ENCODE measurements at places on chromosomes 1 and 21.

GRCh38 chr1:115797486-115797885, 29.0 kb upstream of the CASQ2 start:
- no peak for DNase-seq

DNA sequence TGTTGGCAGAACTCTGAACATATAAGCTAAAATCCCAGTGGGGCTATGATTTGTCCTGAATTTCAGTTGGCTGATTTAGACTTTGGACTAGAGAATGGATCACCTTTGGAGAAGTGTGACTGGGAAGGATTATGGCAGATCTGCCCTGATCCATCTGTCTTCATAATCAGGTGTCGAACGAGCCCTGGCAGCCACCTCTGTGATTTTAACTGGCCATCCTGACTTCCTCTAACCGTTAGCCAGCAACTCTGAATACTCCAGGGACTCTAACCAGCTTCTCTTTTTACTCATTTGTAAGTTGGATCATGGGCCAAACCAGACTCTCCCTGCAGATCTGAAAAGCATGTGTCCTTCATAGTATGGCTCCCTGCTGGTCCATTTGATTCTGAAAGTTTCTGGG, 32.0 kb downstream of the ACTN2 start:
- DNase-seq, result no peak

GRCh38 chr1:975896-976683, 5.8 kb downstream of the PERM1 start:
- no peak for DNase-seq

DNA sequence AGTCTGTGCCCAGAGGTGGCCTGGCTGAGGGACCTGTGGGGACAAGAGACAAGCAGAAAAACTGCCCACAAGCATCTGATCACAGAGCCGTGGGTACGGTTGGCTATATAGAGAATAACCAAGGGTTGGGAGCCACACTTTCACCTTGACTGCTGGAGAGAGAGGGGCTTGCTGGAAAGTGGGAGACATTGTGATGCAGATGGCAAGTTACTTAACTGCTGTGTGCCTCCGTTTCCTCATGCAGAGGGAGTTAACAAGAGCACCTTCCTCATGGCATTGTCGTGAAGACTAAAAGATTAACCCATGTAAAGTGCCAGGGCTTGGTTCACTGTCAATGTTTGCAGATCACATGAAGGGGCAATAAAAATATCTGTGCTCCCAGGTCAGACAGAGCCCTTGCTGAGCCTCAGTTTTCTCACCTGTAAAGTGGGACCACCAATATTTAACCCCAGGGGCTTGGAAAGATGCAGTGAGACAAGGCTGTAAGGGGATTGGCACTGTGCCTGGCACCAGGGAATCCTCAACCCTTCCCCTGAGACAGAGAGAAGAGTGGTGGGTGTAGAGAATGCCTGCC, 52.8 kb downstream of the SDC3 start:
- DNase-seq, result no peak

GRCh38 chr21:39161064-39161463, 22.2 kb downstream of the PSMG1 start:
- no peak for DNase-seq

DNA sequence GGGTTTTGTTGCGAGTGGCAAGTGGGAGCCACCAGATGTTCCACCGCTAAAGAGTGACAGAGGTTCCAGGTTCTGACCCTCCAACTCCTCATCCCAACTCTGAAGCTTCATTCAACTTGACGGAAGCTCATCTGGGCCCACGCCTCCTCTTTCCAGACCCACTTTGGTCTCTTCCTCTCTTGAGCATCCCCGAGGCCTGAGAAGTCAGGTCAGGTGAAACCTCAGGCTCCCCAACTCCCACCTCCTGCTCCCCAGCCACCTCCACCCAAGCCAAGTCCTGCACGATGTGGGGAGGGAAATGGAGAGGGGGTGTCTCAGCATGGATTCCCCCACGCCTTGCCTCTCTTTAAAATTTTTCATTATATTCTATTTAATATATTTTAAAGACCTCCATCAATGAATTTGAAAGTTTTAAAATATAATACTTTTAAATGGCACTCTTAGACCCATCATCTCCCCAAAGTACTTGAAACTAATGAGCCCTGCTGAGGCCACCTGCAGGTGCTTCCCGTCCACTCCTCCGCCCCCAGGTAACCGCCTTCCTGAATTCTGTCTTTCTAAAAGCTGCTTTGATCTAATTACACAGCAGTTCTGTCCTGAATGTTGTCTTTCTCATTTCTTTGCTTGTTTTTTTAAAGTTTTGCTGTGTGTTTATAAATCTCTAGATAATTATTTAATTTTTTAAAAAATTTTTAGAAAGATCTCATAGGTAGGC, 238.1 kb downstream of the KAZN start:
- no peak for DNase-seq

GRCh38 chr1:60470246-60470645, 396.7 kb upstream of the C1orf87 start:
- DNase-seq, result no peak

DNA sequence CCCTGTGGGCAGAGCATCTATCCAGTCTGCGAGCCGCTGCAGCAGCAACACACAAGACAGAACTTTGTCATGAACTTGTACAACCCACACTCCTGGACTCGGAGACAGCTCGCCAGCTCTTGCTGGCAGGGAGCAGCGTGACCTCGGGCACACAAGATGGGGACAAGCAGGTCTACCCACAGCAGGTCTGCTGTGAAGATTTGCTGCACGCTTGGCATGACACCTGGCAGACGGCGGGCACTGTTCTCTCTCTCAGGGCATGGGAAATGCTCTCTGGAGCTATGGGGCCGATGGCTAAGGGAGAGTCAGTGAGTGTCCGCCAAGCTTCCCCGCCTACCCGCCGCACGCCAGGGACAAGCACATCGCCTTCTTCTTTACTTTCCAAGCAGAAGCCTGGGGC, 90.0 kb downstream of the STUM start:
- DNase-seq, result no peak

- DNase-seq, result no peak
These were observed 34.0 kb downstream of the ATP5PF start for GRCh38 chr21:25700741-25701140.

DNA sequence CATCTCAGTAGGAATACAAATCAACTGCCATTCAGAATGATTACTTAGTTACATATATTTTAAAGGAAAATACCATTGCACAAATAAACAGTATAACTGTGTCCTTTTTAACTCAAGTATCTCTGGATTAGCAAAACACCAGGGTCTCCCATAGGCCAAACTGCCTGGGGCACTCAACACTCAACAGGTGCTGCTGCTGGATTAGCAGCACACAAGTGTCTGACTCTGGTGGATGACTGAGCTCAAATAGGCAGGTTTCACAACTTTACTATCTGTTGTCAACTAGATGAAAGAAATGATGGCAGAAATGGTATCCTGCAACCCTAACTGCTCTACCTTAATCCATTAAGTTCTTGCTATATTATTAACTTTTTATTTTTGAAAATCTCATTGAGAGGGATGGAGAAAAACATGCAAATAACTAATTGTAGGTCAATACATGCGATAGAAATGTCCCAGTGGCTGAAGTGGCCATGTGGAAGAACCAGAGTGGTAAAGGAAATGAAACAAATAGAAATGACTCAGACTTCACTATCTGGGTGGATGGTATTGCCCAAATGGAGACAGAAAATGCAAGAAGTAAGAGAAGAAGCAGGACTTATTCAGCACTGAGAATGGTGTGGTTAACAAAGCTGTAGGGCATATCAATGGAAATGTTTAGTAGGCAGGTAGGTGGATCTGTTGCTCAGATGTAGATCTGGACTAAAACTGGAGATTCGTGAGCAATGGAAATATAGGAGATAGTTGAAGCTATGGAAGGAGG, 90.8 kb upstream of the CCDC190 start:
- no peak for DNase-seq

- peak; percentile 1 for DNase-seq
These were observed 37.0 kb downstream of the CAPN8 start for GRCh38 chr1:223628233-223629125.

- DNase-seq, result no peak
These were observed 7.6 kb downstream of the NHLH1 start for GRCh38 chr1:160374306-160375110.

- DNase-seq, result no peak
These were observed 412.3 kb upstream of the ESRRG start for GRCh38 chr1:217135569-217135915.

- DNase-seq, result no peak
These were observed 88.8 kb downstream of the TGFBR3 start for GRCh38 chr1:91797164-91797563.

- no peak for DNase-seq
These were observed 67.2 kb upstream of the ARHGAP29 start for GRCh38 chr1:94304553-94304952.

- no peak for DNase-seq
These were observed 61.5 kb upstream of the RAB4A start for GRCh38 chr1:229209386-229209785.

GRCh38 chr1:10914056-10914455, 98.4 kb upstream of the TARDBP start:
- DNase-seq, result no peak

GRCh38 chr1:167579986-167580385, 26.4 kb upstream of the CREG1 start:
- no peak for DNase-seq

- no peak for DNase-seq
These were observed 34.1 kb downstream of the SOAT1 start for GRCh38 chr1:179327679-179328078.

DNA sequence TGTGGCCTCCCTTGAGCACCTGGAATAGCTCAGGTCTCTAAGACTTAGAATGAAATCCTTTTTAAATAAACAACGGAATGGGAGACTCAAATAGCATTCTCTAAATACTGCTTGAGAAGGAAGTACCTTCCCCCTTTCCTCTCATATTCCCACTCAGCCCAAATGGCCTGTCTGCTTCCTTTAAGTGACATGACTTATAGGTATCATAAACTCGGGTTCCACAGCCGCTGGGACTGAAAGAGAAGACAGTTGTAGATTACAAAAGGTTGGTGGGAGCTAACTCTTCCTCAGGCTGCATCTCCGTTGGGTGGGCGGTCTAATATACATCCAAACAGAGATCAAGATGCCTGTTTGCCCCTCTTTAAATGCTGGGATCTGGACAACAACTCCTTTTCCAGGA, 1.2 kb upstream of the HMCN1 start:
- DNase-seq, result no peak

- DNase-seq, result no peak
These were observed 11.5 kb upstream of the KCNJ6 start for GRCh38 chr21:37927711-37928110.

DNA sequence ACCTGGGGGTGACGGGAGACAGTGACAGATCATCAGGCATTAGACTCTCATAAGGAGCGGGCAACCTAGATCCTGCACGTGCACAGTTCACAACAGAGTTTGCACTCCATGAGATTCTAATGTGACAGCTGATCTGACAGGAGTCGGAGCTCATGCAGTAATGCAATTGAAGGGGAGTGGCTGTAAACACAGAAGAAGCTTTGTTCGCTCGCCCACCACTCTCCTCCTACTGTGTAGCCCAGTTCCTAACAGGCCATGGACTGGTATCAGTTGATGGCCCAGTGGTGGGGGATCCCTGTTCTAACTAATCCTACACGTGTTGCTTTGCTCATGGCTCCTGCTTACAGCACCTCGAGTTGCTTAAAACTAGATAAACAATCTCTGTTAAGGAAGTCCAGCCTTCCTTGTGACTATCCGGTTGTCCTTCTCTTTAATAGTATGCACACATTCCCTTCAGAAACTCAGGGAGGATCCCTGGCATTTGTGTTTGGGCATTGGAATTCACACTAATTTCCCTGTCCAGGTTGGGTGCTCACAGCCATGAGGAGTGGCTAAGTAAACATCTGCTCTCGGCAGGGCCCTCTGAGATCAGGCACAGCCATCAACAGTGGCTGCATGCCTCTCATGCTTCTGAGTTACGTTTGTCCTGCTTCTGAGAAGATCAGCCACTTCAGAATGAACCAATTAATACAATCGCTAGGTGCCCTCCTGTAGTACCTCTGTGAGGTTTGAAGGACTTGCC, 21.1 kb upstream of the F3 start:
- DNase-seq, result no peak

DNA sequence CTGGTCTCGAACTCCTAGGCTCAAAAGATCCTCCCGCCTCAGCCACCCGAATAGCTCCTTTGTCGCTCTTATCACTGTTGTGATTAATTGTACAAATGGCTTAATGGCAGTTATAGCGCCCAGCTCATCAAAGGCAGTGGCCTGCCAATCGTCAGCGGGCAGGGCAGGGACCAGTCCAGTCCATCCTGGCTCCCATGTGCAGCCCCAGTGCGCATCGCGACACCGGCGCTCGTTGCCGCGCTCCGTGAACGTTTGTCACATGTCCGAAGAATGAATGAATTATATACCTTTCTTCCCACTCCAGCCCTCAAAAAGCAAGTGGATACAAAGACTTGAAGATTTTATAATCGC, 18.4 kb downstream of the MTX1 start:
- DNase-seq, result no peak

DNA sequence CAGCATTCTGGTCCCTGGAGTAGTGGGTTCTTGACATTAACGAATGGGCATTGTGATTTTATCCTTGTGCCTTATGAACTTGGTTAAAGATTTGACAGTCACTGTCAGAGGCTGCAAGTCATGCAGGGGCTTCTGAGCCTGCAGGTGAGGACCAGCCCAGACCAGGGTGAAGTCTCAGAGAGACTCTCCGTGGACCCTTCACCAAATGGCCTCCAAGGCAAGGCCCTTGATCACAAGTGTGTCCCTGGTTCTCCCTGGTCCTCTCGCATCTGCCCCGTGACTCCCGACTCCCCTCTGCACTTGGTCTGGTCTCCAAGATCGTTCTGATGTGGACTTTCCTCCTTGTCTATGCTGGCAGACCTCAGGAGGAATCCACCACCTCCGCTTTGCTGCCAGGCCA, 476.5 kb upstream of the VAMP3 start:
- no peak for DNase-seq

DNA sequence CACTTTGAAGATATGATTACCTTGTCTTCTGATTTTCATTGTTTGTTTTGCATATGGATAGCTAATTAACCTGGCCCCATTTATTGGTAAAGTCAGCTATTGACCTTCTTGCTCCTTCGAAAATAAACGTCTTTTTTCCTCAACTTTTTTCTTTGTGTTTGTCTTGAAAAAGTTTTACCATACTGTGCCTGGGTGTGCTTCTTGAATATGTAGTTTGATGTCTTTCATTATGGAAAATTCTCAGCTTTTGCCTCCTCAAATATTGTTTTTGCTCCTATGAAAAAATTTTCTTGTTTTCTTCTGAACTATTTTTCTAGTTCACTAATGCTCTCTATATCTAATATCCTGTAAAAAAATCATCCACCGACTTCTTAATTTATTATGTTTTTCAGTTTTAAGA, 25.0 kb downstream of the LHX8 start:
- no peak for DNase-seq

- DNase-seq, result no peak
These were observed 84.7 kb upstream of the CLDN14 start for GRCh38 chr21:36564647-36565046.
